Posterior vena cava (tissue), 2 donors: ENCODE measurements at places on chromosomes 1 and 21. TPM values are rescaled to one million over a fixed set of nuclear protein-coding genes. Genes with fewer than 3 reads are reported as not detected.

GRCh38 chr1:245126530-245126929 lies 28.3 kb upstream of the KIF26B start:
- no peak for DNase-seq

DNA sequence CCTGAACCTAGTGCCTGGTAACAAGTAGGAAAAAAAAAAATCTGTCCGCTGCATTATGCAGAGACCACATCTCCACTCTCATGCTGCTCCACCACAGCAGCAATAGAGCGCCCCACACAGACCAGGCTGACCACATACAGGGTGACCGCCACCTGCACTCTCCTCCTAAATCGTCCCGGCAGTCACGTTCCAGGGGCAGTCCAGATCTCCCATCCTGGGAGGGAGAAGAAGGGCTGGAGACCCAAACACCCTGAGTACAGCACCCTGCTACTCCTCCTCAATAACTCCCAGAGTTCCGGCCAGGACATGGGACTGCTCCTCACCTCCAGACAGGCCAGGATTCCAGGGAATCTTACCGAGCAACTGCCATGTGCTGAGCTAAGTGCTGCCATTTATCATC lies 15.3 kb downstream of the URB1 start:
- DNase-seq = no peak

TGFB2 gene
- 17.2 TPM for total RNA-seq

GRCh38 chr1:81756872-81757271 lies 43.9 kb upstream of the ADGRL2 start:
- DNase-seq = no peak

DNA sequence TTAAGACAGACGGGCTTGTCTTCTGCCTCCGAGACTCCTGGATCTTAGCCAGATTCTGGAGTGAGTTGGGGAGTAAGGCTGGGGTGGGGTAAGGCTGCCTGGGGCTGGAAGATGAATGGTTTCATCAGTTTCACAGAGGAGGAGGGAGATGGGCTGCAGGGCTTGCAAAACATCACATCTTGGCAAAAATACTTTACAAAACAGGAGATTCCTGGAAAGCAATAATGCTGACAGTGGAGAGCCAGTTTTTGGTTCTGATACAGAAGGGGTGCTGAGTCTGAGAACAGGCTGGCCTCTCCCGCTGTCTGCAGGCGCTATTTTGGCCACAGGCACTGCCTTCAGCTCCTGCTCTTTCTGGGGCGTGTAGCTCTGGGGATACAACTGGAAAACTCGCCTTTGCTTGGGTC lies 83.4 kb upstream of the KCNE2 start:
- no peak for DNase-seq

LSM10 gene
- 30.7 TPM for total RNA-seq

SNRNP40 gene
- total RNA-seq = 32.6 TPM

LCE1A gene
- not detected for total RNA-seq

RGS8 gene
- total RNA-seq = 0.10 TPM

AMY1C gene
- total RNA-seq = not detected

- DNase-seq = no peak
Observed at GRCh38 chr1:246695666-246696065, 28.5 kb upstream of the SCCPDH start.

GRCh38 chr1:32014948-32015273 lies 1.2 kb downstream of the KHDRBS1 start:
- no peak for DNase-seq

DNA sequence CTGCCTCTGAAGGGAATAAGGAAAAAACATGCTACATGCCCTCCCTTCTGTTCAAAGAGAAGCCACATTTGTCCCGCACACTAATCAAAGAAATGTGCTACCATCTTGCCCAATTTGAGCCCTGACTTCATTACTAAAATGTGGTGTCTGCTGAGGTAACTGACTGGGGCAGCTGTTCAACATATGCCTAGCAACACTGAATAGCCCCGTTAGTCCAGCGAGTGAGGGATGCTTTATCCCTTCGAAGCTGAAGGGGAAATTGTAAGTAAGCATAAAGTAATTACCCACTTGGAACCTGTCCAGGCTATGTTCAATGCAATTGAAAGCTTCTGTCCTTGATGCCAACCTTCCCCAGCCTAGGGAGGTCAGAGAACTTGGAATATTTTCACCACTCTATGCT lies 310.6 kb downstream of the SEC16B start:
- no peak for DNase-seq

DNA sequence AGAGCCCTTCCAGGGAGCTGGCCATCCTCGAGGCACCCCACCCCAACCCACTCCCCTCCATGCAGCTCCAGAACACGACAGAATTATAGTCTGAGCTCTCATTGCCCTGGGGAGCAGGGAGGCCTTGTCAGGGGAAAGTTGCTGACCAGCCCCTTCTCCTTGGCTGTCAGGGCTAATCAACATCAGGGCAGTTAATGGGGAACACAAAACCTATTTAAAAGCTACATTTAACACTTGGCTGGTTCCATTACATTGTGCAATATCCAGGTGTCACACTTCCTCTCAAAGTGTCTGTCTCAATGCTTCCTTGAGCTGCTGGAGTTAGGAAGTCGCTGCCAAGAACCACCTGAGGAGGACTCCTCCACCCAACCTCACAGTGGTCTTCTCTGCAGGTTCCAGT lies 111.8 kb upstream of the GRIK3 start:
- DNase-seq = no peak

HMCN1 gene
- total RNA-seq = 17.3 TPM

DNA sequence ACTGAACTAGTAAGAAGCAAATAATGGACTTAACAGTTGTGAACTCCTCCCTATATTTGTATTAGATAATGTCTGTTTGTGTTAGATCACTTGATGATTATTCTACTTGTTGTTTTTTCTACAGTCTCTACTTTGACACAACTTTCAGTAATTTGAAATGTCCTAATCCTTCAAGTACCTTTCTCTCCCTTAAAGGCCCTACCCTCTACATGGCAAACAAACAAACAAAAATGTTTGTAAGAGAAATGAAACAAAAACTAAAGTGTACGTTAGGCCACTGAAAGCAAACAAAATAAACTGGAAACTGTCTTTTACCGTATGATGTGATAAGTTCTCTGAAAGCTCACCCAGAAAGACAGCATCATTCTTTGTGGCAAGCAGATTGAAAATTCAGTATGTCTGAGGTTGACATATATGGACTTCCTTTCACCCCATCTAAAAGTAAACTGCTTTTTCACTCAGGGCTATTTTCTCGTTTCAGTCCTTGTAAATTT lies 255.9 kb upstream of the SNX7 start:
- no peak for DNase-seq

DNA sequence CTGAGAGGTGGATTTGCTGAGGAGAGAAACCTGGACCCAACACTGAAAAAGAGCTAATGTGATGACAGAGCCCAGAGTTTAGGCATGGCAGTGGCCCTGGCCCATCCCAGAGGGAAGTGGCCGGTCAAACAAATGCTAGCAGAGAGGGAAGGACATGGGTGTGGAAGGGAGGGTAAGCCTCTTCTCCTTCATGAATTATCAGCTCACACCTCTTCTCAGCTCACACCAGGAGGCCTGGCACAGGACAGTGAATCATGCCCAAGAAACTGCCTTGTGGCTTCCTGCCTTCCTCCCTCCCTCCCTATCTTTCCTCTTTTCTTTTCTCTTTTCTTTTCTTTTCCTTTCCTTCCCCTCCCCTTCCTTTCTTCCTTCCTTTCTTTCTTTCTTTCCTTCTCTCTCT lies 1.3 kb upstream of the SPRR3 start:
- peak; percentile 29 for DNase-seq

VCAM1 gene
- 17.3 TPM for total RNA-seq

CLCNKA gene
- total RNA-seq = 0.90 TPM

FGR gene
- total RNA-seq = 22.5 TPM

- DNase-seq = no peak
Observed at GRCh38 chr1:203671521-203672278, 45.1 kb downstream of the ATP2B4 start.

DNA sequence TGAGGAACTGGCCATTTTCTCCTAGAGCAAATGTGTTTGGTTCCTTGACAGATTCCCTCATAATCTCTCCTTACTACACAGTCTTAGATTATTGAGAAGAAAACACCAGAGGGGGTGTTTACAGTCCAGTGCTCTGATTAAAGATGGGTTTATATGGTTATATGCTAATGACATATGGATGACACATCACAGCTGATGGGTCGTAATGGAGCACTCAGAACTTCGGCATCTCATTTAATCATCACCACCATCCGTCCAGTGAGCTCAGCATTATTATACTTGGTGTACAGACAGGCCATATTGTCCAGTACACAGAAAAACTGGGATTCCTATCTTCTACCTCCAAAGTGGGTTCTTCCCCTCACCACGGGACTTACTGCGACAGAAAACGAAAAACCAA lies 22.3 kb upstream of the NR5A2 start:
- DNase-seq = no peak

- no peak for DNase-seq
Observed at GRCh38 chr1:79232818-79233217, 226.3 kb upstream of the ADGRL4 start.

- DNase-seq = no peak
Observed at GRCh38 chr1:30650968-30651320, 72.4 kb downstream of the MATN1 start.

DNA sequence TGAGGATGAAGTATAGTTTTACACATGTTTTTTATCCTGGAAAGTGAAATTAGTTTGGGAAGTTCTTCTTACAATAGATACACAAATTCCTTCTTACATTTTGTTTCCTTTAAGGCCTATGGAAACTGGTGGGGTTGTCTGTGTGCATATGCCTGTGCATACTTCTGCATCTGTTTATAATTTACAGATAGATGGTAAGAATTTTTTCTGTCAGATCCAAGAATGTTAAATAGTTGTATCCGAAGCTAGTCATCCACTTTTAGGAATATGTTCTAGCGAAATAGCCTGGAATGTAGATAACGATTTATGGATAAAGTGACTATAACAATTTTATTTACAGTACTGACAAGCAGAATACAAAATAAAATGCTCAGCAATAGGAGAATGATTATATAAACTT lies 194.1 kb downstream of the ROR1 start:
- no peak for DNase-seq

SLX9 gene
- total RNA-seq = 25.8 TPM

GRCh38 chr1:236541710-236542109 lies 17.9 kb downstream of the LGALS8 start:
- no peak for DNase-seq

ADGRL4 gene
- 34.1 TPM for total RNA-seq

DNA sequence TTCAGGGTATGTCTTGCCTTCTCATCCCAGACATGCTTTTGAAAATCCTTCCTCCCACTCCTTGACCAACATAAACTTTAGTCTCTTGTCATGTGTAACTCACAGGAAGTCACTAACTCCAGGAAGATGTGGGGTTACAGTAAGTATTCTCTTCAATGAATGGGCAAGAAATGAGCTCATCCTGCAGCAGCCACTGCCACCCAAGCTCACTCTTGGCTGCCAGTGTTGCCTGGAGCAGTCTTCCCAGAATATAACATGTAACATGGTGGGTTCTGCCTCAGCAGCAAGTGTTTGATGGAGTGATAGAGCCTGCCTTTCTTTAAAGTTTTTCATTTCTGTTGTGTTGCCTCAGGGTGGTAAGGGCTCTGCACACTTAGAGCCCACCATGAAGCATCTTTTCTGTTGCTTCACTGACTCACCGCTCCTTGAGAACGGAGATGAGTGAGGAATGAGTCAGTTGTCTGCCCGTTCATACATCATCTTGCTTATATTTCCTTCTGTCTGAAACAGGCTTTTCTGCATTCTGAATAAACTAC lies 187.0 kb downstream of the TPR start:
- no peak for DNase-seq

LIN28A gene
- total RNA-seq = not detected

OR10Z1 gene
- not detected for total RNA-seq

- DNase-seq = peak; percentile 82
Observed at GRCh38 chr1:117606649-117607430, 992 bp downstream of the TENT5C start.

EFNA1 gene
- 13.2 TPM for total RNA-seq

- no peak for DNase-seq
Observed at GRCh38 chr1:192654591-192655251, 18.8 kb downstream of the RGS13 start.

CFAP45 gene
- 2.2 TPM for total RNA-seq

MYCL gene
- total RNA-seq = 0.51 TPM

NCMAP gene
- not detected for total RNA-seq

GRCh38 chr1:21267191-21268077 lies 22.8 kb downstream of the ECE1 start:
- no peak for DNase-seq

GJA8 gene
- not detected for total RNA-seq

- no peak for DNase-seq
Observed at GRCh38 chr1:51253691-51254090, 17.6 kb downstream of the RNF11 start.

GRCh38 chr1:93453911-93454310 lies 6.0 kb downstream of the FNBP1L start:
- DNase-seq = no peak

DNA sequence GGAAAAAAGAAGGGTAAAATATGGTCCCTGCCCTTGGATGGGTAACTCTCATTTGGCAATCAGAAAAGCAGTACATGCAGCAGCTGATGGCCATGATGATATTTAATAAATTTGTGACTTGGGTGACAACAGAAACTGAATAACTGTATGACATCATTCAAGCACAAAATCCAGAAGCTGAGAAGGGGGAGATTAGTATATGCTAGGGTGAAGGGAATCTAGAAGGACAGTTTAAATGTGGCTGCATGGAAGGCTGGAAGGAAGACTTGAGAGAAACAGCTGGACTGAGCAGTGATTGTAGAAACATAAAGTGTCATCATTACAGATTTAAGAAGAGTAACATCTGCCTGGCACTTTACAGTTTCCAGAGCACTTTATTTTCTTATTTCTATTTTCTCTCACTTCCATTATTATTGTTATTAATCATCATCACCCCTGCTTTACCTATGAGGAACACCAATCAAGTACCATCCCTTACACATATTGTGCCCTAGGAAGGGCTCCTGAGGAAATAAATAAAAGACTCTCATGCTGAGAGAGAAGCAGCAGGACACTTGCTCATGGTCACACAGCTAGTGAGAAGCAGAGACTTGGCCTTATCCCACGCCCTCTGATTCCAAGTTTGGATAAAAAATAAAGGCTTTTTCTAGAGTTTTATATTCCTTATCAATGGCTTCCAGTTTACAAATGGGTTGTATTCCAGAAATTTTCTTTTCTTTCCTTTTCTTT lies 207.2 kb downstream of the PBX1 start:
- DNase-seq = no peak

DNA sequence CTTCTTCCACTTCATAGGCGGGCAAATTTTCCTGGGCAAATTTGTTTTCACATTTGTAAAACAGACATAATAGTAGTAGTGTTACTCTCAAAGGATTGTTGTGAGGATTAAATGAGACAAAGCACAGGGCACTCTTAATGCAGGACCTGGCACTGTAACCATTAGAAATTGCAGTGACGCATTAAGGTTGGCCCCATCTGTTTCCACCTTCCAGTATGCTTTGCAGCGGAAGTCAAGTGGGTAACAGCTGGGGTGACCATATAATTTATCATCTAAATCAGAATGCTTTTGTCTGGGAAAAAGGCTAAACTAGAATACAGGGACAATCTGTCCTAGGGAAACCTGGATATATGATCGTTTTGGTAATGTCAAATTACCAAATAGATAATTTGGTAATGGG lies 132.5 kb upstream of the CACHD1 start:
- DNase-seq = no peak
